ENCODE measurements at places on chromosomes 12 and 14.

- no peak for DNase-seq
These were observed 106.0 kb downstream of the BRMS1L start for GRCh38 chr14:35932136-35932535.

DNA sequence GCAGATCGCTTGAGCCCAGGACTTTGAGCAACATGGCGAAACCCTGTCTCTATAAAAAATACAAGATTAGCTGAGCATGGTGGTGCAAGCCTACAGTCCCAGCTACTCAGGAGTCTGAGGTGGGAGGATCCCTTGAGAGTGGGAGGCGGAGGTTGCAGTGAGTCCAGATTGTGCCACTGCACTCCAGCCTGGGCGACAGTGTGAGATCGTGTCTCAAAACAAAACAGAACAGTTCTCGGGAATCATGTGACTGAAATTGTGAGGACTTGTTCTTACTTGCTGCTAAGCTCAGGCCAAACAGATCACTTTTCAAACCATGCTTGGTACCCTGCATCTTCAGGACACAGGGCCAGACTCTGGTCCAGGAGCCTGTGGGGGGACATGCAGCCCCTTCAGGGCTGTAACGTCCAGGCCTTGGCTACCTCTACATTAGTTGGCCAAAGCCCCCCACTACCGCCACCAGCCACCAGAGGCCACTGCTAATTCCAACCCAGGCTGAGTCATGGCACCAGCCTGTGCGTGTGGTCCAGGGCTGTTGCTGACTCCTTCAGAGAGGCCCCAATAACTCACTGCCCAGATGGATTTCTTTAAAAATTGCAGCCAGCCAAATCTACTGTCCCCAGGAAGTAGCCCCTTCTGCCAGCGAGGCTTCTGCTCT is 33.4 kb upstream of the SYNDIG1L start:
- no peak for DNase-seq

DNA sequence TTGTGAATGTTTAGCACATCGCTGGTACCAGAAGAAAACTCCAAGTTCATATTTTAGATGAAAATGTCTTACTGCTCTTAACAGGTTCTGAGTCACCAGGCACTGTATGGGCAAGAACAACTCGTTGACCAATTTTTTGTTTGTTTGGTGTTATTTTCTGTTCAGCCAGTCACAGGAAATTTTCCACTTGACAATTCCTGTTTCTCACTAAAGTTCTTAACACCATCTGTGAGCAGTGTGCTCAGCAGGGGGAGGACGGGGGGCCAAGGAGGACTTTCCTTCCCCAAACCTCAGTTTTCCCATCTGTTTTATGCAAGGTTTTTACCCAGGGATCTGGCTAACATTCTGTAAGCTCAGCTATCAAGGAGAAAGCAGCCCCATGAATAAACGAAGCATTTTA is 3.0 kb downstream of the NUAK1 start:
- DNase-seq, result no peak

DNA sequence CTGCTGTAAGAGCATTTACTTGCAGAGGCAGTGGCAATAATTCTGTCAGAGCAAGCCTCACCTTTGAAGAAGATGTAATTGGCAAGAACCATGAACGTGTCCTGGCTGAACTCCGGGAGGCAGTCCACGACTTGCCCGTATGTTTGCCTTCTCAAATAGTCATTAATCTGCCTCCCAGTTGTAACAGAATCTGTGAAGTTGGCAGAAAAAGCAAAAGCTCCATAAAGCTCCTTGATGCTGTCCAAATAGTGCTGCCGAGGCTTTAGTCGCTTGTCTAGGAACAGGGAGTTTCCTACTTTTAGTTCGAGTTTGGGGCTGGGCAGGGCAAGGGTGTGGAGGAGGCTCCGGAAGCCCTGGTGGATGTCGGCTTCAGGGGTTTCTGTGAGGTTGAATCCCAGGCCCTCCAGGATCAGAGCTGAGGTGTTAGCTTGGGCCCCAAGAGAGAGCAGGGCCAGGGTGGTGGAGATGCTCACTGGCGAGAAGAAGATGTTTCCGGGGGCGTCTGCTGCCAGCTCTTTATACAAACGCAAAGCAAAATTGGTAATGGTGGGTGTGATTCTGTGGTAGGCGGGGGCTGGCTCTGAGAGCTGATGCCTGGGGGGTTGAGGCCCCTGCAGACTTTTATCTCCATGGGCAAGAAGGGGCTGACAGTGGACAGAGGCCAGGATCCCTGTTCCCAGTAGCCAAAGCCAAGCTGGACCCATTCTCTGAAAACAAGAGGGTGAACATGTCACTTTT is 4.4 kb downstream of the SERPINA11 start:
- no peak for DNase-seq

DNA sequence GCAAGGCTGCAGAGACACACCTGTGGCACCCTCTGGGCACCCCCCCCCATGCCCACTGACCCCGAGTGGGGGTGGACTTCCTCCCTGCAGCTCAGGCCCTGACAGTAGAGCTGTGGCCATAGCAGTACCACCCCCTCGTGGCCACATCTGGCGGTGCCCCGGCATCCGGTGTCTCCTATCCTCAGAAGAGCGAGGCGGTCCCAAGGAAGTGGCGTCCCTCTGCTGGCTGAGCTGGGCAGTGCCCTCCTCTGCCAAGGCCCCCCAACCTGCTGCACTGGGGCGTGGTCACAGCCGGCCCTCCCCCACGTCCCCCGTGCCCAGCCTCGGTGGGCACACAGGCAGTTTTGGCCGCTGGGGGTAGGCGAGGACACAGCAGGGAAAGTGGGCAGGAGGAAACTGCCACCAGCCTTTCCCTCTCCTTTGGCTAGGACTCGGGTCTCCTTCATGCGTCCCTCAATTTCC is 6.0 kb upstream of the SLC6A12 start:
- no peak for DNase-seq

Measured in occipital lobe (tissue), 3 donors.